Right ventricle myocardium inferior (tissue), 1 donor: ENCODE measurements at places on chromosomes 5 and 9. TPM values are rescaled to one million over a fixed set of nuclear protein-coding genes. Genes with fewer than 3 reads are reported as not detected.

GRCh38 chr9:7117676-7118561 is 360.1 kb downstream of the KDM4C start:
- no peak for DNase-seq

Gene SOHLH1
- total RNA-seq = not detected

GRCh38 chr9:81560851-81561732 is 128.3 kb downstream of the TLE1 start:
- DNase-seq = no peak

DNA sequence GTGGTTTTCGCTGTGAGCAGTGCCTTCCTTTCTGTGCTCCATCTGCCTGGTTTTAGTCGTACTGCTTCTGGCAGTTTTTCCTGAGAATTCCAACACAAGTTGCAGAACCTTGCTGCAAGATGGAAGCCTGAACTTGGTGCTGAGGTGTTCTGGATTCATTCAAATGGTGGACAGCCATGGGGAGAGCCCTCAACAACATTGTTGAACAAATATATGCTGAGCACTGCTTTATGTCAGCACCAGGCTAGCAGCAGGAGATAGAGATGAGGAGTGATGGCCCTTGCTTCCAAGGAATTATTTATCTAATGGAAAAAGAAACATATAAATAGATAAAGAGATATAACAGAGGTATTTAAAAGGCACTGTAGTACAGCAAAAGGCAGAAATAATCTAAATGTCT is 7.3 kb upstream of the RPS6 start:
- DNase-seq = no peak

GRCh38 chr9:98603821-98604383 is 104.8 kb downstream of the GABBR2 start:
- DNase-seq = no peak

Gene MSX2
- 1.4 TPM for total RNA-seq

Gene SLC46A2
- total RNA-seq = not detected

- no peak for DNase-seq
Observed at GRCh38 chr9:25472681-25473080, 205.6 kb downstream of the TUSC1 start.

DNA sequence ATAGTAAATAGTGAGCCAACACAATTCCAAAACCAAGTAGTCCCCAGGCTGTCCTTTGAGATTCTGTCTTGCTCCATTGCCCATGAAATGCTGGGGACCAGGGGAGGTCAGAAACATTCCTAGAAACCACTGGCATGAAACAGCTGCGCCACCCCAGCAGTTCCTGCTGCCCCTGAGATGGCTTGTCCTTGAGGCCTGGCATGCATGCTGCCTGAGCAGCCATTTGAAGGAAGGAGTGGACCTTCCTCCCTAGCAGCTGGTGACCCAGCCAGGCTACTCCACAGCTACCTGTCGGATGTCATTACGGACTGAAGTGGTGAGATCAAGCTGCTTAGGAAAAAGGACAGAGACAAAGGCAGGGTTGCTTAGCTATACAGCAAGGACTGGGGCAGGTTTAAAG is 260.6 kb downstream of the DENND1A start:
- DNase-seq = no peak

Gene GABRA1
- total RNA-seq = not detected

DNA sequence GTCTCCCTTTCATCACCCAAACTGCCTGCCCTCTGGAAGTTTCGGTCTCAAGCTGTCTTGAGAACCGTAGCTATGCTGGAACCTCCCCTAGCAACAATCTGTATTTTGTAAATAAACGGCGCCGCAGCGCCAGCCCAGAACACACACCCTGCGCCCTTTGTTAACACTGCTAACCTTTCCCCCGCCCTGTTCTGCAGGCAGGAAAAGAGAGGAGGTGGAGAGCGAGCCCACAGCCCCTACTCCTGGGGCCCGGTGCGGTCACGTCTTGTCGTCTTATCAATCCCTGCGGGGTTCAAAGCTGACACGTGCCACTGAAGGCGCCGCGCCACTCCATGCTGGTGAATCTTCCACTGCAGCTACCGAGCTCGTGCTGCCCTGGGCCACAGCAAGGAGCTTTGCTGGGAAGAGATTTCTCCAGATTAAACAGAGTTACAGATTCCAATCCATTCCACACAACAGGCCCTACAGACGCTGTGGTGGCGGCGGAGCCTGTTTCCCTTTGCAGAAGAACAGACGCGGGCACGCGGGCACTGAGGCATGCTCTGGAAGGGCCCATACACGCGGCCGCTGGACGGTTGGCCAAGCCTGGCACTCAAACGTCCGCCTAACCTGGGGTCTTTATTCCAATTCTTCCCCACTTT is 25.3 kb downstream of the ZDHHC11B start:
- peak; percentile 85 for DNase-seq

Gene C7
- total RNA-seq = 346 TPM

Gene ENTREP1
- total RNA-seq = 20.0 TPM

GRCh38 chr5:17360879-17361278 is 137.2 kb upstream of the TAF11L2 start:
- no peak for DNase-seq

Gene CCL28
- total RNA-seq = 0.81 TPM

Gene PRDM9
- total RNA-seq = not detected

DNA sequence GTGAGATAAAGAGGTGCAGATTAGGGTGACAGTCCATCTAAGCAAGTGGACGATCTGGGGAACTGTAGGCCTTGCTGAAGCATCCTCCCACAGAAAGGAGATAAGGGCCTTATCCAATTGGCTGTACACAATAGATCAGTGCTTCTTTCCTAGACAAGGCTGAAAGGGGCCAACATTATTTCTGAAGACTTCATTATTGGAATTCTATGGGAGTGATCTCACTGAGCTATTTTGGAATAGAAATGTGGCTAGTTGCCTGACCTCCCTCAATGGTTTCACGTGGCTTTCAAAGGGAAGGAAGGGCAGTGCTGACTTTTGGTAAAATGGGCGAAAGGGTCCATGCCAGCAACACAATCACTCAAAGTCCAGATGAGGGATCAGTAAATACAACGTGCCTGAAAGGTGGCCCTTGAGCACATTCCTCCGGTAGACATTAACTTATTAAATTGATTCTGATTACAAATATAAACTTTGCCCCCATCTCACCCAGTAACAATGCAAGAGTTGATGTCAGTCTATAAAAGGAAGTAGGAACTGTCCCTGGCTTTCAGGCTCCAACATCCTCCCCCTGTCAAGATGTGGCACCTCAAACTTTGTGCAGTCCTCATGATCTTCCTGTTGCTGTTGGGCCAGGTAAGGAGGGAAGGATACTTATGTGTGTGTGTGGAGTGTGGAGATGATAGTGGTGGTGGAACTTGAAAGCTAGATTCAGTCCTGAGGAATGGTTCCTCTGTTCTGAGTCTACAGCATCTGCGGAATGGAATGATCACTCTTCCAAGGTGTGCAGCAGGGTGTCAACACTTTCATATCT is at the start of gene LEAP2:
Gene LEAP2 (plus strand): TSS at position 550 of the 811 bp plus-strand sequence. CDS start 27 bp downstream, at position 577.
- no peak for DNase-seq

DNA sequence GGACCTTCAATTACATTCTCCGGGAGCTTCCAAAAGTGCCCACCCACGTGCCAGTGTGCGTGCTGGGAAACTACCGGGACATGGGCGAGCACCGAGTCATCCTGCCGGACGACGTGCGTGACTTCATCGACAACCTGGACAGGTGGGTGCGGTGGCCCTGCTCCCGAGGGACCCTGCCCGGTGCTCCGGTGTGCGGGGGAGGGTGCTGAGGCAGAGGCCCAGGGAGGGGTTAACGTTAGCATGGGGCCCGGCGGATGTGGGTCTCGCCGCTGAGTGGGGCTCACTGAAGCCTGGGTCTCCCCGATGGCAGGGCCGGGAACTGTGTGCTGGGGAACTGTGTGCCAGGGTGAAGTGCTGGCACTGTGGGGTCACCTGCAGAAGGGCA is 10.6 kb upstream of the AJM1 start:
- DNase-seq = peak; percentile 27

- no peak for DNase-seq
Observed at GRCh38 chr5:176438959-176439757, 9.0 kb upstream of the FAF2 start.

GRCh38 chr5:172853355-172853975 is 19.4 kb downstream of the ERGIC1 start:
- no peak for DNase-seq

GRCh38 chr9:82332018-82332773 is 343.6 kb downstream of the SPATA31D1 start:
- no peak for DNase-seq

GRCh38 chr5:169706071-169706470 is 69.0 kb downstream of the DOCK2 start:
- DNase-seq = no peak
